ENCODE measurements at places on chromosomes 2 and 18.

DNA sequence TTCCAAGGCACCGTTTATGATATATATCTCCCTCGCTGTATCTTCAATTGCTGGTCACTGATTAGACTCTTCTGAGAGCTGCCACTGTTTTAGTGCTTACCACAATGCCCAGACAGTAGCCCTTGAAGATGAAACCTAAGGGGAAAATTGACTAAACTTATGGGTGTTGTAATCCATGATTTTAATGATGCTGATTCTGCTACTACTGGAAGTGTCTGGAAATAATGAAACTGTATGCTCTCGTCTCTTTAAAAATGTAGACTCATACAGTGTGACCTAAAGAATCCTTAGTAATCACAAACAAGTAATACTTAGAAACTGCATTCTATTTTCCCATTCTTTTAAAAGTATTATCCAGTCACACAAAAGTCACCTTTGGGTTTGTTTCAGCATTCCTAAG, 5.5 kb upstream of the SLC8A1 start:
- DNase-seq, result no peak

- no peak for DNase-seq
These were observed 70.6 kb downstream of the TSN start for GRCh38 chr2:121826036-121826435.

- no peak for DNase-seq
These were observed 239.8 kb downstream of the METTL4 start for GRCh38 chr18:2331491-2331890.

DNA sequence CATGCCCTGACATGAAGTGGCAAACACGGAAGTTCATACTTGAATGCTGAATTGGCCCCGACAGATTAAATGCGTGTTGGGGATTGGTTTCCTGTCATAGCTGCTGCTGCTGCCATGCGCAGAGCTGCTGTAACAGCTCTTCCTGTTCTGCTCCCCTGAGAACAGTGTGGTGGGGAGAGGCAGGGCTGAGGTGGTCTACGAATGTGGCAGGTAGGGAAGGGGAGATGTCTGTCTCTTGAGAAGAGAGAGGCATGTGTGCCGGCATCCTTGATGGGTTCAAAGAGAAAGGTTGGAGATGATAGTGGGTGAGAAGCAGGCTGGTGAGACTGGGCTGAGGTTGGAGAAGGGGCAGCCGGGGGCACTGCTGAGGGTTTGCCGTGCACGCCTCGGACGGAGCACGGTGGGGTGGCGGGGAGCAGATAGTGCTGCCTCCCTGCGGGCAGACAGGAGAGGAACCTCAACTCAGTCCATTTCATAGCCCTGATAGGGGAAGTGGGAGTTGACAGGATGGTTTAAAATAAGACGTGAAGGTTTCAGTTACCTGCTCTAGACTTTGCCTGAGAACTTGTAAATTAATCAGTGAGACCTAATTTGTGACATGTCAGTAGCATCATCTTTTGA, 46.1 kb downstream of the TMEM185B start:
- no peak for DNase-seq

DNA sequence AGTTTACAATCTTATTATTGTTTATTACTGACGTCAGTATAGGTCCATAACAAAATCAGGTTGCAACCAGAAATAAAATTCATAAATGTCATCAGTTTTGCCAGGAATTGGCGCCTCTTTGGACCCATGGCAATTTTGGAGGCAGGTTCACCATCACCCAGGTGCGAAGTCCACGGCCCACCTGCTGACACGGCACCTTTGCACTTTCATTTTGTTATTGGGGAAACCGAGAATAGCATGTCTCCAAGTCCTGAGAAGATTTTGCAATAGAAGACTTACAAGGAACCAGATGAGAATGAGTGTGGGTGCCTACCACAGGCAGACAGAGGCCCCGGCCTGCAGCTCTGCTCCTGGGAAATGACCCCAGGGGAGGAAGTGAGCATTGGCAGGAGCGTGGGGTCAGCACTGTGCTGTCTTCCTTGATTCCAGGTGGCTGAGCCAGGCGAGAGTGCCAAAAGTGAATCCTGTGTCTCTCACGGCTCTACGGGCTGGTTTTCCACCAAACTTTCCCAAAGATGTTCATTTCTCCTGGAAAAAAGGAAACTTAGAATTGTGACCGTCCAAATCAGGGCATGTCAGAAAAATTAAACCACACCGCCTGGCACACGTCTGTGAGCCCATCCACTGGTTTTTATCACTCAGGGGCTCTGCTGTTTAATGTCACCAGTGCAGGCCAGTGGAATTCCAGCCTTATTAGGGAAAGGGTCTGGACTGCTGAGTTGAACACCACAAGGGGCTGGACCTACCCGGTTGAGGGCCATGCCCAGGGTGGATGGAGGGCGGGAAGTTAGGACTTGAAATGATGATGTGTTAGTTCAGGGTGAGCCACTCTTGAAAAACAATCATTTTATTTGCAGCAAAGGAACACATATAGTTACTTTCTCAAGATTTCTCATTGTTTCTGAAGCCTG, 96.5 kb downstream of the PTGR3 start:
- DNase-seq, result no peak

DNA sequence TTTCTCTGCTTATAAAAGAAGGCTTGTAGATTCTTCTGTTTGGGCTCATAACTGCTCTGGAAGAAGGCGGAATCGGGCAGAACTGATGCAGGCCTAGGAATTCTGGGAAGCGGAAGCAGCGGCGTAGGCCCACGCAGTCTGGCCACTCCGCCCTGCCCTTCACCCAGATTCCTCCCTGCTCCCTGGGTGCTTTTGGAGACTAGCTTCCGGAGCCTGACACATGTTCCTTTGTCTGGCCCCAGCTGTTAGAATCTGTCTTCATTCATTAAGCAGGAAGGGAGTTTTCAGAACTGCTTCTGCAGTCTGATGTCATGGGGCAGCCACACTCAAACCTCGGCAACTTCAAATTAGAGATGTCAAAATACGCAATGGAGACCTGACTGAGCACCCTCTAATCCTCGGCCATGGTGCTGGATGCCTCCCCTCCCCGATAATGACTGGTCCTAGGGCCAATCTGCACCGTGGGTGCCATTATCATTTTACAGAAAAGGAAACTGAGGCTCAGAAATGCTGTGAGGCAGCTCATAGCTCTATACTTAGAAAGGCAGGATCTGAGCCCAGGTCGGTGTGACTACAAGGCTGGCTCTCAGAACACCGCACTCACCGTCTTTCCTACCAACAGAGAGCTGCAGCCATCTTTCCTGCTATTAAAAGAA, 275.7 kb downstream of the MYCN start:
- DNase-seq, result no peak

GRCh38 chr2:51535763-51536162, 503.8 kb upstream of the NRXN1 start:
- no peak for DNase-seq

DNA sequence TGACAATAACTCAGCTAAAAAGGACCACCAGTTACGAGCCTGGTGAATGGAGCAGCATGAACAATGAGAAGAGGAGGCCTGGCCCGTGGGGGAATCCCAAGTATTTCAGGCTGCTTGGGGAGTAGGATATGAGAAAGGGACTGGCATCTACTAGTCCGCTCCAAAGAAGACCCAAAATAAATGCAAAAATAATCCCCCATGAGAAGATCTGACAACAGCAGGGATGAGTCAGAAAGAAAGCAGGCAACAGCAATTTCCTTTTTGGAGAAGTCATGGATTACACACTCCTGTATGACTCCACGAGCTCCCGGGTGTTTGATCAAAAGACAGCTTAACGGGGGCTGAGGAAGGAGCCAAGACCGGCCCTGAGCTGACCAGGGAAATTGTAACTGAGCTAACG, 111.4 kb downstream of the SOX11 start:
- no peak for DNase-seq

DNA sequence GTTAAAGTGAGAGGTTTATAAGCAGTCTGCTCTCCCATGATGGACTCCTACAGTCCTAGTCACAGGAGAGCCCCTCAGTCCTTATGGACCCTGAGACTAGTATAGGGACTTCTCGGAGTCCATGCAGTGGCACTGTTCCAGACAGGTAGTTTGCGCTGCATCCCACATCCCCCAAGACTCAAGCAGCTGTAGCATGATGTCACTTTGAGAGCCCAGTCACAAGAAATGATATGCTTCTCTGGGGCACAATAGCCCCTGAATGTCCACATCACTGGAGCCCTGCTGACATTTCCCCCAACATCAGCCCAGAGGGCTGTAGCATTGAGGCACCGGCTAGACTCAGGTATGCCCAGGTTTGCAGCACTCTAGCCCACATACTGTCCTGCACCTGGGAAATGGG, 220.1 kb downstream of the OTX1 start:
- DNase-seq, result no peak

DNA sequence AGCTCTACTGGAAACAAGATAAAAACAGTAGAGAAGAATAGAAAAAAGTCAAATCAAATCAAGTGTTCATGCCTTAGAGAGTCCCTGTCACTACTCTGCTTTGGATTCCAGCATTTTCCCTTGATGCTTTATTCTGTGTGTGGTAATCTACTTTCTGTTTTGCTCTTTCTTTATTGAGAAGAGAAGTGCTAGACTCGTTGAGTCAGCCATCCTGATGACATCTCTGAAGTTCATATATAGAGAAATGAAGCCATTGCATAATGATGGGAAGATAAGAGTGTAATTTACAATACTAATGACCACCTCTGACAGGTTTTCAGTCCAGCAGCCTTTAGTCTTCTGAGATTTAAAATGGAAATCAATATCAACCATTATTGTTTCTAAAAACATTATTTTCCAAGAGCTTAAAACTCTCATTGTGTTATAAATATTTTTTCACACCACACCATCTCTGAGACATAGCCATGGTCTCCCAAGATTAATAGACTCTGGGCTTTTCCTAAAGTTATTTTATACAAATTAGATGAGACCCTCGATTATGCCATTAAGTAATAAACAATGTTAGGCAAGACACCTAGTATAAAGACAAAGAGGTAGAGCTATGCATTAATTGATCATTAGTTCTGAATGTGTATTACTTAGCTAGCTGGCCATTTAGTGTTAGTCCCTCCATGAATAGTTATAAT, 679.0 kb upstream of the ACVR2A start:
- DNase-seq, result no peak

GRCh38 chr2:12448846-12449505, 267.8 kb upstream of the TRIB2 start:
- no peak for DNase-seq

DNA sequence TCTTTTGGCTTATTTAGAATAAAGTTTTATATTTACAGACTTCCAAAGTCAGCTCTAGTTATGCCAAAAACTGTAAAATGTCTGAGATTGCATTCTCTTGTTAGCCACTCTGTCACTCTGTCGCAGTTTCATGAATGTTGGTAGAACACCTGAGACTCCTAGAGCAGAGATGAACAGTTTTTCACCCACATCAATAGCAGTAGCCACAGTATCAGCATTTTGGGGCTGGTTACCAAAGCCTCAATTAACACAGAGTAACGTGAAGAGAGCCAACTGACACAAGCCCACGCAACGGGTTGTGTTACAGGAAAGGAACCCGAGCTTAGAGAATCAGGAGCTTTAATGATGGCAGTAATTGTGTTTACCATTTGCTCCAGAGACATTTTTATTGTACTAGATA, 443.0 kb upstream of the SLC39A10 start:
- DNase-seq, result no peak

GRCh38 chr2:119629323-119629825, 49.6 kb upstream of the TMEM177 start:
- DNase-seq, result no peak

DNA sequence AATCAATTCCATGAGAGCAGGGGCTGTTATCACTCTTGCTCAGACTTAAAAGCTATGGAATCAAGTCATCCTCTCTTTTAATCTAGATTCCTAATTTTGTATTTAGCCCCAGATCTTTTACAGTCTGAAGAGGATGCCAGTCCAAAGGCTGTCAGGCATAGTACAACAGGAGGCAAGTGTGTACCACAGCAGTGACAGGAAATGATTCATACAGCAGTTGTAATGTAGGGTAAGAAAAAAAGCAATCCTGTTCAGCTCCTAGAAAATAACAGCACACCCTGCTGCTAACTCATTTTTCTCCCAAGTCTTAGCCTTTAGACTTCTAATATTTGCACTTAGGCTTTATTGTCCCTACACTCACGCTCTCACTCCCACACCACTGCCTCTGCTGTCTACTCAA, 127.8 kb upstream of the SYT4 start:
- DNase-seq, result no peak

DNA sequence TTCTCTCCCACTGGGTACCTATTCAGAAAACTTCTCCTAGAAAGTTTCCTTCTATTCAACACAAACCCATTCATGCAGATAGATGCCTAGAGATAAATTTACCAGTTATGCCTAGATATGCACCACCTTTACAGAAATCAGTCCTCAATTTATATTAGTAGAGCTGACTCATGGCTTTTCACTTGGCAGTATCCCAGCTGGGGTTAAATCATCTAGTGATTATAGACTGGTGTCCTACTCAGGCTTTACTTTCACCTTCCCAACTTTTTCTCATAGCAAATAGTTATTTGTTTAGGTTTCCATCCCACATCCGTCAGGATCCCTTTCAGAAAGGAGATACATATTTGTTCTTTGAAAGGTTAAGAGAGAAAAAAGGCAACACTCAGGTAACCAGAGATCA, 124.5 kb downstream of the AQP4 start:
- DNase-seq, result no peak

- DNase-seq, result no peak
These were observed 479.7 kb downstream of the PARD3B start for GRCh38 chr2:205024822-205025518.

DNA sequence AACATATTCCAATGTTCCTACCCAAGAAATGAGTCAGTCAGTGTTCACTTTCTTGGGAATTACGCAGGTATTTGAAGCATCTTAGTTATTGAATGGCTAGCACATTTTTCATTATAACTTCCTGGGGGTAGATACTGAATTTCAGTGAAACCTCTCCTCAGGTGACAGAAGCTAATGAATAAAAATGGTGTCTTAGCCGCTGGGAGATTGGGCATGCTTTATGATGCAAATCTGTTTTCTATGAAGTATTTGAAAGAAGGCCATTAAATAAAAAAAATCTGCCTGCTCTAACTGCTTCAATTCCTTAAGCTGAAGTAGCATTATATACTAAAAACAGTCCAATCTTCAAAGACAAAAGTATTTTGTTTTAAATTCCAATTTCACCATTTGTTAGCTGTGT, 132.8 kb upstream of the CYRIA start:
- no peak for DNase-seq

GRCh38 chr2:201930831-201931230, 102.8 kb upstream of the FZD7 start:
- DNase-seq, result no peak

DNA sequence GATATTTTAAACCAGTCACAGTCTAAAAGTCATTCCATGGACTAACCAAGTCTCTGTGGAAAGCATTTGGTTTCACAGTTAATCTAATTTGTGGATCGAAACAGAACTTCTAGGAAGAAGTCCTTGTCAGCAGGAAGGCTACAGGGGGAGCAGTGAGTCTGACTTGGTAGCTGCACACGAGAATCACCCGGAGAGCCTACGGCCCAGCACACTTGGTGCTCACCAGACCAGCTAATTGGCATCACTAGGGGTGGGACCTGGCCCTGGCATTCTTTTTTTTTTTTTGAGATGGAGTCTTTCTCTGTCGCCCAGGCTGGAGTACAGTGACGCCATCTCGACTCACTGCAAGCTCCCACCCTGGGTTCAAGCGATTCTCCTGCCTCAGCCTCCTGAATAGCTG, 97.7 kb downstream of the ZNF532 start:
- no peak for DNase-seq
